ENCODE measurements at places on chromosomes 6 and 20. TPM values are rescaled to one million over a fixed set of nuclear protein-coding genes. Genes with fewer than 3 reads are reported as not detected.

HMGN4 gene
- 93.0 TPM for total RNA-seq

BTNL2 gene
- not detected for total RNA-seq

FBXO5 gene
- total RNA-seq, result 91.1 TPM

FOXS1 gene
- not detected for total RNA-seq

ATP9A gene
- 0.21 TPM for total RNA-seq

GSTA4 gene
- 6.1 TPM for total RNA-seq

C20orf141 gene
- not detected for total RNA-seq

IL17F gene
- 7.4 TPM for total RNA-seq

UNC5CL gene
- total RNA-seq, result 1.1 TPM

VGLL2 gene
- total RNA-seq, result not detected

TBX18 gene
- total RNA-seq, result not detected

RHAG gene
- total RNA-seq, result not detected

MICB gene
- total RNA-seq, result 55.7 TPM

PACSIN1 gene
- 1.6 TPM for total RNA-seq

SEL1L2 gene
- total RNA-seq, result not detected

ADTRP gene
- total RNA-seq, result 2.4 TPM

SLC35B2 gene
- total RNA-seq, result 29.5 TPM

TRIM10 gene
- not detected for total RNA-seq
